ENCODE measurements at places on chromosomes 4 and X.
A peak's percentile ranks its signal among the peaks of the same experiment; 100 is the strongest.

DNA sequence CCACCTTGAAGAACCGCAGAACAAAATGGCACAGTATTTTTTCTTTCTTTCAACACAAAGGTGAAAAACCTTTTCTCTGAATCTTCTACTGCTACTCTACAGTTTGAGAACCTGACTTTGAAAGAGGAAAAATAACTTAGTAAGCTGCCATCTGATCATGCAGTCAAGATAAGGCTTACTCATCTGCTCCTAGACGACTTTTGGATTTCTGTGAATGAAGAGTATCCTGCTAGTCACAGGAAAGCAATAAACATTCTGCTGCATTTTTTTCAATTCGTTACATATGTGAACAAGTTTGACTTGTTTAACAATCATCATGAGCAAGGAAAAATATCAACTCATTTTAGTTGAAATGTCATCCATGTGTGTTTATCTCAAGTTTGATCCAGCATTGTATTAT lies 25.2 kb downstream of the TIGD2 start:
- DNase-seq: no peak

DNA sequence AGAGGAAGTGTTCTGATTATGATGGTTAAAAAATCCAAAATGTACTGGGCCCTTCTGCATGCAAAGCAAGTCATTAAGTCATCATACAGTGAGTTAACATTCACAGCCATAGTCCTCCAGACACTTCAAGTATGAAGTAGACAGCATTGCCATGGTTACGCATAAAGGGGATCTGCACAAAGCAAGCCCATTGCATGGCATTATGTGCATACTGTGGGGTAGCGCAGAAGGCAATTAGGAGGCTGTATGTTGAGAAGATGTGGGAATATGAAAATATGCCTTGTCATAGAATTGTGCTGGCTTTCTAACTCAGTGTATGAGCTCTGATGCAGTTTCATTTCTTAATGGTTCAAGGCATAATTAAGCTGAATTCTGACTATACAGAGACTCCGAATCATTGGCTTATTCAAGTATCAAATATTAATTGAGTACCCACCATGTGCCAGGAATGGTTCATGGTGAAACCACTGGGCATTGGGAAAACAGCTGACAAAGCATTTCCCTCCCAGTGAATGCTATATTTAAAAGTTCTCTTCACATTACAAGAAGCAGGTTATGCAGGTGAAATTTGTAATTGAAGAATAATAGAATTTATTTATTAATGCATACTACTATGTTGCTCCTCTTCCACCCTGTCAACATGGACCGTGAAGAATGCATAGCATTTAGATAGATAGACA lies 588.9 kb downstream of the ZNF674 start:
- DNase-seq: no peak

GRCh38 chr4:108060686-108061321 lies 71.1 kb downstream of the HADH start:
- no peak for DNase-seq

- no peak for DNase-seq
Observed at GRCh38 chr4:19399001-19399400, 852.7 kb upstream of the SLIT2 start.

- no peak for DNase-seq
Observed at GRCh38 chrX:107485013-107485412, 35.6 kb downstream of the FRMPD3 start.

DNA sequence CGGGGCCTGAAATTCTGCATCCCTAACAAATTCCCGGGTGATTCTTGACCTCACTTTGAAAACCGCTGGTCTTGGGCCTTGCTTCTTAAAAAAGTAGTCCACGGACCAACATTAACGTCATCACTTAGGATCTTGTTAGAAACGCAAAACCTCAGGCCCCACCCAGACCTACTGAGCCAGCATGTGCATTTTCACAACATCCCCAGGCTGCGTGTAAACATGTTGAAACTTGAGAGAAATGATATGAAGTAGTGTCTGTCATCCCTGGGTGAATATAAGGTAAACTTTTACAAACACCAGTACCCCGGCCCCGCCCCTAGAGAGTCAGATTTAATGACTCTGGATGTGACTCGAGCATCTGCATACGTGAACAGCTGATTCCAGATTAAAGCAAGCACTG lies 33.7 kb downstream of the SORBS2 start:
- no peak for DNase-seq

DNA sequence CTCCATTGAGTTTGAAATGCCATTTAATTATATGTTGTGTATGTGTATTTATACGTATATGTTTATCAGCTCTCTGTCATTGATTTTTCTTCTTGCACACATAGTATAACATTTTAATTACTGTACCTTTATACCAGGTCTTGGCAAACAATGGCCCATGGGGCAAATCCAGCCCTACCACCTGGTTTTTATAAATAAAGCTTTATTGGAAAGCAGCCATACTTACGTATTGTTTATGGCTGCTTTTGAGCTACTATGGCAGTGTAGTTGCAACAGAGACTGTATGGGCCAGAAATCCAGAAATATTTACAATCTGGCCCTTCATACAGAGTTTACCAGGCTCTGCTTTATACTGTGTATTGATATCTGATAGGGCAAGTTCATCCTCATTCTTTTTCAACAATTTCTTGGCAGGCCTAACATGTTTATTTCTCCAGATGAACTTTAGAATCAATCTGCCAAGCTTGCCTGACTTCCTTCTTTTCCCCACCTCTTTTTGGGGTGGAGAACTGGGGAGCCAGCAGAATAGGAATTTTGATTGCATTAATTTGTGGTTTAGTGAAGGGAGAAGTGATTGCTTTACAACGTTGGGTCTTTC lies 15.8 kb downstream of the DCUN1D4 start:
- DNase-seq: no peak

- DNase-seq: no peak
Observed at GRCh38 chr4:109406337-109406931, 27.2 kb upstream of the SEC24B start.

- peak; percentile 36 for DNase-seq
Observed at GRCh38 chr4:98662626-98663225, 4.3 kb upstream of the TSPAN5 start.

DNA sequence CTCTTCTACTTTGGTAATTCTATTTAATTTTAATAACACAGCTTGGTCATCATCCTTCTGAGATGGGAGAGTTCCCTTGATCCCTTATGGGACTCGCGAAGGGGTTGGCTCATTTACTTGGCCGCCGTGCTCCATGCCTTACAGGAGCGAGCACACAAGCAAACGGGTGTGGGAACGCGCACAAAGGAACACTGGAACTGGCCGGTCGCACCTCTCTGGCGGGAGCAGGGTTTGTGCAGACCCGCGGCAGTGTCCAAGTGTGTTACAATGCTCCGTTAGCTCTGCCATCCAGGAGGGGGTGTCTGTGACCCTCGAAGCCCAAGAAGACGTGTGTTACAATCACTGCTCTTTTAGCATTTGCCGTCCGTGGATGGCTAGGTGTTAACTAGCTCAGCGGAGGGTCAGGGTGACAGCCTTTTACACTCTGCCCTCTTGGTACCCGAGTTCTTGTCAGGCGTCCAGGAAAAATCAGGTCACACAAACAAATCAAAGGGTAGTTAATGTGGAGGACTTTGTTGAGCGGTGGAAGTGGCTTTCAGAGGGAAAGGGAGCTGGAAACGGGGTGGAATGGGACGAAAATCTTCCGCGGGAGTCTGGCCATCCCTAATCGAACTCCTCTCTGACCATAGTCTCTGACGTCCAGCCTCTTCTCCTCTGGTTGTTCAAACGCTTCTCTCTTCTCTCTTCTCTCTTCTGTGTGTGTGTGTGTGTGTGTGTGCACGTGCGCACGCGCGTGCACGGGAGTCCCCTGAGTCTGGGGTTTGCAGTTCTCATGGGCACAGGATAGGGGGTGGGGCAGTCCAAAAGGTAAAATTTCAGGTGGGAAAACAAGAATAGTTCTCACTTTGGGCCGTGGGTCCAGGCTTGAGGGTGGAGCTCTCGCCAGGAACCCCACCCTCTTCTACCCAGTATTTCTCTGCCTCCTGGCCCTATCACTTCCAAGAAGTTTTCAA lies 76.3 kb downstream of the SLC10A7 start:
- DNase-seq: no peak

- no peak for DNase-seq
Observed at GRCh38 chr4:15677507-15677988, 4.1 kb upstream of the FAM200B start.

- no peak for DNase-seq
Observed at GRCh38 chr4:155676430-155676825, 9.8 kb downstream of the GUCY1A1 start.

GRCh38 chr4:122827879-122828601 lies 1.4 kb downstream of the FGF2 start:
- DNase-seq: peak; percentile 3

GRCh38 chr4:67366311-67366861 lies 178.9 kb downstream of the CENPC start:
- no peak for DNase-seq

DNA sequence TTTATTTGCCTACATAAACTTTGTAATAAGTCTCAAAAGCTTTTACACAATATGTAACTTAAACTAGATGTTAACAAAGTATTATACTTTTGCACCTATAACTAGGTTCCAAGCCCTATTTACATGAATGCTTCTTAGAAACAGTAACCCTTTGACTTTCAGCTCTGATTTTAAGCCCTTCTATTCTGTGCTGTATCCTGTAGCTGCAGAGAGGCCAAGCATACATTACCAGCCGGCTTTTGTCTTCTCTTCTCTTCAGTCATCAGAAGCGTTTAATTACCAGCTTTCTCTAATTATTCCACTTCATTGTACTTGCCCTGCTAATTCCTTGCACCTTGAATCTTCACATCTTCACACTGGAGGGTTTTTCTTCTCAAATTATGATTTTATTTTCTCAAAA lies 403.1 kb downstream of the PDGFC start:
- no peak for DNase-seq

DNA sequence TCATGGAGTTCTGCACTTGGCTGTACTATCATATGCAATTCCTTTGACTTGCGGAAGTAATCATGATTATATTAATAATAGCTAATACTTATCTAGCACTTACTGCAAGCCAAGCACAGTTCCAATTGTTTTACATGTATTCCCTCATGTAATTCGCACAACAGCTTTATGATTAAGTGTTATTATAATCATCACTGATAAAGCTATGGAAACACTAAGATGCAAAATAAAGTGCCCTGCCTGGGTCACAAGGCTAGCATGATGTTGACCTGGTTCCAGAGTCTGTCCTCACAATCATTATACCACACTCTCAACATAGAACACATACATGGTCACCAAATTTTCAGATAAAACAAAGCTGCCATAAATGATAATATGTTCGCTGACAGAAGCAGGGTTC lies 234.6 kb downstream of the FMR1NB start:
- no peak for DNase-seq

DNA sequence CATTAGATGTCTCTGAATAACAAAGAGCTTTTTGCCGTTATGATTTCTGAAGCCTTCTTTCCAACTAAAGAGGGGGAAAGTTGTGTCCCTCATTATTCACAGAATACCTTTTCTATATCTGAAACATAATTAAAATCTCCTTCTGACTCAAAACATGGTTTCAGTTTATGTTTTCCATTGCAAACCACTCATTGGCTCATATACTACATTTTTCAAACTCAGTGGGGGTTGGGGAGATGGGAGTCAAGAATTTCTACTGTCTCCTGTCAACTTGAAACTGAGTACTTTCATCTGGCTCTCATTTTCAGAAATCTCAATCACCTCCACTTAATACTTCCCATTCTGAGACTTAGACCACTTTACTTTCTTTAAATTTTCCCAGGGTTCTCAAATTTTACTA lies 1839.5 kb upstream of the PCDH10 start:
- DNase-seq: no peak

DNA sequence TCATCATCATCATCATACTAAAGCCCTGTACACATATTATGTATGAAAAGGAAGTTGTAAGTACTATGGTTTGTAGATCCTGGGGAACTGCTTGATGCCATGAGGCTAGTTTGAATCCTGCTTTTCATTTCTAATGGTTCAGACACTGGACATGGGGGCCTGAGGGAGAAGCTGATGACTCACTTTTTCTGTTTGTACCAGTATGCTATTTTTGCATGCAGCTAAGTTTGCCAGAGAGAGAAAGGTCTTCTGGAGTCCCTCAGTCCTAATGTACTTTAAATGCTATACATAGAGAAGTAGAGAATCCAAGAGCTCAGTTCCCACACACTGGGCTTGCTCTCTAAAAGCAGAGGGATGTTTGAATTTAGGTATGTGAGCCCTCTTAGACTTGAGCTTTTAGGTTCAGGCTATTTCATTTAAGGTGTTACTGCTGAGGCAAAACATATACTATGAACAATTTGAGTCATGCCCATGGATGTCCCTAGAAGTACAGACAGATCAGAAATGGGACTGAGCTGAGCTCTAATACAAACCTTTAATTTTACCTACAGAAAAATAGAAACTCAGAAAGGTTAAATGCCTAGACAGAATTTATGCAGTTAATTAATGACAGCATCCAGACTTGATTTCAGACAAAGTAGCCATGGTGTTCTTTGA lies 17.6 kb upstream of the HS3ST1 start:
- DNase-seq: no peak

DNA sequence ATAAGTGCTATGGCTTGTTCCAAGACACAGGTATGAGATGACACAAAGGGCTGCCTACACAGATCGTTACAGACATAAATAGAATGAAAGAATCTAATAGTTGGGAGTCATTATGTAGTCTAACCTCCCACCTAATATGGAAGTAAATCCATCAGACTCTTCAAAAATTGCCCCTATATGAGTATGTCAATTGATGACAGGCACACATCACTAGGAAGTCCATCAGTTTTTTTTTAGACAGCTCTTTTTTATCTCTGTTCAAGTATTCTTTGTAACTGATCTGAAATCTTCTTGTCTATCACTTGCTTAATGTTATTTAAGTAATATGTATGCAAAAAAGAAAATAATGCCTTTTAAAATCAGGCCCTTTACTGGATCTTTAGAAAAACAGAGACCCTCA lies 191.6 kb downstream of the UBE2NL start:
- DNase-seq: no peak

DNA sequence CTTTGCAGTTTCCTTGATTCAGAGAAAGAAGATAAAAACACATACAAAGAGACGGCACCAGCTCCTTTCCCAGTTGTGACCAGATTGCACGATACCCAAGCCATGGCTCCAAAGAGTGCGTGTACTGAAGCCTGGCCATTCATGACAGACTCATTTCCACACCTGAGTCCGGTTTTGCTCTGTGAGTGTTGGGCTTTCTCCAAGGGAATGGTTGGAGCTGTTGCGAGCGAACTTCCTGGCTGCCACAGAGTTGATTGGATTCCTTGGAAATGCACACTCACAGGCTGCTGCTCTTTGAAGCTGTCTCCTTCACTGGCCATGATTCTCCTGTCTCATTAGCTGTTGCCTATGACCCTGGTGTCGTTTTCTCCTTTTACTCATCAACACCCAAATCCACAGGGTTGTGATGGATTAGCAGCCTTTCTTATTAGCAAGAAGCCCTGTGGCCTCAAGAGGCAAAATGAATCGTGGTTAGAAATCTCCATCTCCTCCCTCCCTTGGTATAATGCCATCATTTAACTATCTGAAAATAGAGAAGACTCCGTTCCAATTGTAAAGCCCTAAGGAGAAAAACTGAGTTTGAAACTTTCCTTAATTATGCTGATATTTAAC lies 43.9 kb upstream of the BBS12 start:
- DNase-seq: no peak

DNA sequence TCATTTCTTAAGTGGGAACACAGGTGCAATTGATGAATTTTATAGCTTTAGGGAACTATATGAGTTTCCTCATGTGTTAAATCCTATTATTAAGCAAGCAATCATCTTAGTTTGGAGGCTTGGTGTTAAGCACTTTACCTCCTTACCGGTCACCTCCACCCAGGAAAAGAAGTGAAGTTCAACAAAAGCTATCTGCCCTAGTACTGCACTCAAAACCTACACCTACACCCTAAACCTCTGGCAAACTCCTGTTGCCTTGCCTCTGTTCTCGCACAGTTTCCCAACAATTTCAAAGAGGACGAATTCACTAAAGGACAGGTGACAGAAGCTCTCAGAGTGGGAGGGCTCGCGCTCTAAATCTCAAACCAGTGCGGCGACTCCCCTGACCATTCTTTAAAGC lies 85.7 kb upstream of the TENT5D start:
- DNase-seq: no peak
